ENCODE measurements at places on chromosomes 4 and X. TPM values are rescaled to one million over a fixed set of nuclear protein-coding genes. Genes with fewer than 3 reads are reported as not detected.

- DNase-seq, result no peak
- H3K27ac ChIP-seq, result no peak overlapping the region
- H3K4me3 ChIP-seq, result no peak overlapping the region
- H3K27me3 ChIP-seq, result no peaks in the 10 kb centered on the region
- peaks cover 13% of the 10 kb centered on the region for H3K4me1 ChIP-seq
Observed at GRCh38 chr4:147836807-147837206, 104.9 kb downstream of the ARHGAP10 start.

DNA sequence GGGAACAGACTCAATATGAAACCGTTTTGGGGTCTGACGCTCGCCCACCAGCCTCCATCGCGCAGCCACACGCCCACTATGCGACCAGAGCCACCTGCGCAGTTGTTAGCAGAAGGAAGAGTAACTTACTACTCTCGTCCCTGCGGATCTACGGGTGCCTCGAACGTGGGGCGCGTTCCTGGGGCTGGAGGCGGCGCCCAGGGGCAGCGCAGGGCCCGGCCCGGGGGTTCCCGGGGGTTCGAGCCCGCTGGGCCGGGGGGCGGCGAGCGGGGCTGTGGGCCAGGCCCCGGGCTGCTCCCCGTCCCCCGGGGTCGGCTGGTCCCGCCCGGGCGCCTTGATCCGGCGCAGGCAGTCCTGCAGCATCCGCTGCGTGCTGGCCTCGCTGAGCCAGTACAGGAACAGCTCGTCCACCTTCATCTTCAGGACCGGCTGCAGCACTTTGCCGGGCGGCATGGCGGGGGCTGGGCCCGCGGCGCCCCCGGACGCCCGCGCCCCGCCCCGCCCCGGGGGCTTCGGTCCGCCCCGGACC lies 404 bp downstream of the PPP2R3B start:
- no peaks in the 10 kb centered on the region for H3K36me3 ChIP-seq
- DNase-seq, result peak; percentile 21
- H3K4me3 ChIP-seq, result peak overlapping the region; percentile 67
- peaks cover 12% of the 10 kb centered on the region for H3K4me1 ChIP-seq
- no peak overlapping the region for H3K27ac ChIP-seq

DNA sequence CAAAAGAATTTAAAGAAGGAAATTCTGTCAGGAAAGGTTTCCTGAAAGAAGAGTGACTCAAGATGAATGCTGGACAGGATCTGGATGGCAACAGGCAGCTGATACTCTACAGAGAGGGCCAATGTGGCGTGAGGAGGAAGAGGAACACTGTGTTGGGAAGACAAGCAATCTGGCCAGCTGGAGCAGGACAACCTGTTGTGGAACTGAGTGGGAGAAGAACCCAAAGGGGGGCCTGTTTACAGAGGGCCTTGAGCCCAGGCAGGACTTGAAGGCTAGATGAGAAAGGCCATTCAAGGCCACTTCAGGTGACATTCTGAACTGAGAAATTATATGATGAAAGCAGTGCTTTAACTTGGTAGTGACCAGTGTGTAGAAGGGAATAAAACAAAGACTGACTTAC lies 8.5 kb downstream of the OTUD4 start:
- no peak overlapping the region for H3K4me3 ChIP-seq
- H3K27ac ChIP-seq, result no peak overlapping the region
- DNase-seq, result no peak
- H3K36me3 ChIP-seq, result peaks cover 42% of the 10 kb centered on the region

- H3K4me1 ChIP-seq, result no peaks in the 10 kb centered on the region
- no peak overlapping the region for H3K4me3 ChIP-seq
- H3K36me3 ChIP-seq, result no peaks in the 10 kb centered on the region
- H3K27me3 ChIP-seq, result no peaks in the 10 kb centered on the region
- no peak for DNase-seq
- H3K27ac ChIP-seq, result no peak overlapping the region
Observed at GRCh38 chr4:148716431-148717052, 274.3 kb upstream of the NR3C2 start.

GRCh38 chr4:5186271-5187064 lies 135.2 kb downstream of the STK32B start:
- H3K27ac ChIP-seq, result no peak overlapping the region
- H3K4me1 ChIP-seq, result no peaks in the 10 kb centered on the region
- no peak for DNase-seq
- no peaks in the 10 kb centered on the region for H3K36me3 ChIP-seq
- H3K27me3 ChIP-seq, result peaks cover 4% of the 10 kb centered on the region

DNA sequence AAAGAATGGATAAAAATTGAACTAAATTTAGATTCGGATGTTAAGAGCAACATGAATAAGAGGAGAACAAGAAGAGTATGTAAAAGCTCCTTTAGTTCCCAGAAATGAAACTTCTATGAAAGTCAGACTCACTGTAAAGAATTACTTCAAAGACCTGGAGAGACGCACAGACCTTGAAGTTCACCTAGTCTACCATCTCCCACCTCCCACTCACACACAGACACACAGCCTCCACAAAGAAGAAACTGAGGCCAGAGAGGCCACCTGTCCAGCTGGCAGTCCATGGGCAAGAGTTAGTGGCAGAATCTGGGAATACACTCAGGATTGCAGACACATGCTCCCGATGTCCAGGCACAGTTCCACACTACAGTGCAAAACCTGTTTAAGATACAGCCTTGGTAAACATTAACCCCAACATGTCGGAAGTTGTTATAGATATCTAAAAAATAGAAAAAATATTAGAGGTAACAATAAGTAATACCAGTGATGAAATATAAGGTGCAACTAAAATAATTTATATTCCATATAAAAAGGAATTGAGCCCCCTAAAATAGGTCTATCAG lies 288.8 kb downstream of the INPP4B start:
- peak overlapping the region; percentile 60 for H3K4me3 ChIP-seq
- peaks cover 4% of the 10 kb centered on the region for H3K36me3 ChIP-seq
- peaks cover 78% of the 10 kb centered on the region for H3K4me1 ChIP-seq
- H3K27me3 ChIP-seq, result no peaks in the 10 kb centered on the region
- DNase-seq, result no peak
- peak overlapping the region; percentile 91 for H3K27ac ChIP-seq

GRCh38 chr4:76326515-76326914 lies 20.0 kb downstream of the STBD1 start:
- DNase-seq, result no peak
- no peaks in the 10 kb centered on the region for H3K36me3 ChIP-seq
- peaks cover 1% of the 10 kb centered on the region for H3K27me3 ChIP-seq
- H3K4me3 ChIP-seq, result no peak overlapping the region

GRCh38 chr4:159204566-159204965 lies 101.7 kb downstream of the RAPGEF2 start:
- peaks cover 13% of the 10 kb centered on the region for H3K36me3 ChIP-seq
- DNase-seq, result no peak
- H3K27ac ChIP-seq, result no peak overlapping the region
- no peak overlapping the region for H3K4me3 ChIP-seq
- no peaks in the 10 kb centered on the region for H3K27me3 ChIP-seq

DNA sequence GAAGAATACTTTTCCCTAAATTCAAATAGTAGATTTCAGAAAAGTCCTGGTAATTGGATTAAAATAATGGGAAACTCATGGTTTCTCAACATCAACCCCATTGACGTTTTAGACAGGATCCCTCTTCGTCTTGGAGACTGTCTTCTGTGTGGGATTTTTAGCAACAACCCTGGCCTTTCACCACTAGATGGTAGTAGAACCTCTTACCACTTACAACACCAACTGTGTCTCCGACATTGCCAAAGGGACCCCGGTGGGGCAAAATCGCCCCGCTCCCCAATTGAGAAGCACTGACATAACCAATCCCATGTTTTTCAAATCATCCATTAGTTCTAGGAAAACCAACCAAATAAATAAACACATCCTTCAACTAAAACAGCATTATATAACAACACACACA lies 16.9 kb upstream of the ANOS1 start:
- H3K4me1 ChIP-seq, result no peaks in the 10 kb centered on the region
- H3K27ac ChIP-seq, result no peak overlapping the region
- DNase-seq, result peak; percentile 9
- no peaks in the 10 kb centered on the region for H3K36me3 ChIP-seq
- no peak overlapping the region for H3K4me3 ChIP-seq
- peaks cover 7% of the 10 kb centered on the region for H3K27me3 ChIP-seq

DNA sequence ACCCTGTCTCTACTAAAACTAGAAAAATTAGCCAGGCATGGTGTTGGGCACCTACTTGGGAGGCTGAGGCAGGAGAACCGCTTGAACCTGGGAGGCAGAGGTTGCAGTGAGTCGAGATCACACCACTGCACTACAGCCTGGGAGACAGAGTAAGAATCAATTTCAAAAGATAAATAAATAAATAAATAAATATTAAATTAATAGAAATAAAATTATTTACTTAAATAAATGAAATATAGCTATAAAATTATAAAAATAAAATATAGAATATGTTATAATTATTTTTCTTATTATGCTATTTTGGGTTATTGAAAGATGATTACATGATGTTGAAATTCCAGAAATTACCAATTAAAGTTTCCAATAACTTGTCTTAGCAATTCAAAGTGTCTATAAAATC lies 1029.8 kb upstream of the AGA start:
- H3K4me3 ChIP-seq, result no peak overlapping the region
- H3K27ac ChIP-seq, result no peak overlapping the region
- no peaks in the 10 kb centered on the region for H3K4me1 ChIP-seq
- H3K36me3 ChIP-seq, result no peaks in the 10 kb centered on the region

DNA sequence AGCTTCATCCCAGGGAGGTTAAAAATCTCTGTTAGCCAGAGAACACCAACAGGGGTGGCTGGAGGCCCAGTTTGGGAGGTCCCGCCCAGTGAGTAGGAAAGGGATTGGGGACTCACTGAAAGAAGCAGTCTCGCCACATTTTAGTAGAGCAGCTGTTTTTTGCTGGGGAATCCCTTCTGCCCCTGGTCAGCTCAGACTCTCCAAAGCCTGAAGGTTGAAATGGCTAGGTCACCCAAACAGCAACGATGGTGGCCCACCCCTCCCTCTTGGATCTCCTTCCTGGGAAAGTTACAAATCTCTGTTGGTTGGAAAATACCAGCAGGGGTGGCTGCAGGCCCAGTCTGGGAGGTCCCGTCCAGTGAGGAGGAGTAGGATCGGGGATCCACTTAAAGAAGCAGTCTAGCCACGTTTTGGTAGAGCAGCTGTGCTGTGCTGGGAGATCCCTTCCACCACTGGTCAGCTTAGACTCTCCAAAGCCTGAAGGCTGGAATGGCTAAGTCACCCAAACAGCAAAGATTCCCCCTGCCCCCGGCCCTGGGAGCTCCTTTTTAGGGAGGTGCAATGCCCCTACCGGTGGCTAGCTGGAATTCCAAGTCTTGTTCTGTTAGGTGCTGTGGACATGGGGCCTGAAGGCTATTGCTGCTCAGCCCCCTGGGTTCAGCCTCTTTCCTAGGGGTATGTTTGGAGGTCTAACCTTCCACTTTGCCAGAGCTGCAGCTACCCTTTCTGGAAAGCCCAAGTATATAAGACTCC lies 40.0 kb upstream of the TEX13A start:
- H3K4me3 ChIP-seq, result no peak overlapping the region
- no peak overlapping the region for H3K27ac ChIP-seq
- DNase-seq, result no peak
- no peaks in the 10 kb centered on the region for H3K36me3 ChIP-seq
- no peaks in the 10 kb centered on the region for H3K27me3 ChIP-seq

DNA sequence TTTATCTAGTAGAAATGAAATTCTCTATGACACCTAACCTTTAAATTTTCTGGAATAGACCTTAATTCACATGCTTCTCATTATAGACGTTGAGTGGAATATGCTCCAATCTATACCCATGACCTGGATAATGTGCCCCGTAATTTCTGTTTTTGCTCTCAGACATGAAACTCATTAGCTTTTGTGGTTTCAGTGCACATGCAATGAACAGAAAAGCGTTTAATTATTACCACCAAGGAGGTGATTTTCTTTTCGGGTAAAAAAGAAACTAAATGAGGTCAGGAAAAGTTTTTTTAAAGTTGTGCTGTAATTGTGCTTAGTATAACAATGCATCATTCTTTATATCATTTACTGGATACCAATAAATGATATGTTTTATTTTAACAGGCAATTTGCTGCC lies 1703.9 kb upstream of the TENM3 start:
- H3K4me1 ChIP-seq, result no peaks in the 10 kb centered on the region
- no peak for DNase-seq
- no peak overlapping the region for H3K4me3 ChIP-seq
- H3K27ac ChIP-seq, result no peak overlapping the region

GRCh38 chrX:12307961-12308360 lies 169.7 kb downstream of the FRMPD4 start:
- peaks cover under 1% of the 10 kb centered on the region for H3K27me3 ChIP-seq
- no peak for DNase-seq
- no peak overlapping the region for H3K27ac ChIP-seq

GRCh38 chrX:147680251-147680650 lies 231.5 kb upstream of the FMR1 start:
- no peak overlapping the region for H3K27ac ChIP-seq
- DNase-seq, result no peak
- no peaks in the 10 kb centered on the region for H3K36me3 ChIP-seq
- H3K27me3 ChIP-seq, result peaks cover 2% of the 10 kb centered on the region
- no peak overlapping the region for H3K4me3 ChIP-seq

- no peak overlapping the region for H3K27ac ChIP-seq
- H3K4me1 ChIP-seq, result no peaks in the 10 kb centered on the region
- peaks cover 37% of the 10 kb centered on the region for H3K36me3 ChIP-seq
- H3K27me3 ChIP-seq, result no peaks in the 10 kb centered on the region
Observed at GRCh38 chr4:53089936-53090729, 228.0 kb downstream of the RASL11B start.

DNA sequence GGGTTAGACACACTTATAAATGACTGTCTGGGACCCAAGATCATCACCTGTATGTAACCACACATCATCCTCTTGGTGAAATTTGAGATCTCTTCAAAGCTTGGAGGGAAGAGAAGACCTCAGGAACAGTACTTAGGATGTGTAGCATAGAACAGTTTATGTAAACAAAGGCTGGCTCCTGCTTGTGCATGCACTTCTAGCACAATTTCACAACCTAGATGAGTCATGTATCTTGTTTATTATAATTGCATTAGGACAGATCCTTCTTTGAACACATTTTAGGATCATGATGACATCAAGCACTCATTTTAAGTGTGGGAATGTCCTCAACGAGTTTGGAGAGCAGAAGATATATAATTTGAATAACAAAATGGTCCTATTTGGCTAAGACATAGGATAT lies 26.3 kb upstream of the ZMAT1 start:
- DNase-seq, result no peak
- H3K27me3 ChIP-seq, result no peaks in the 10 kb centered on the region
- H3K36me3 ChIP-seq, result no peaks in the 10 kb centered on the region
- no peaks in the 10 kb centered on the region for H3K4me1 ChIP-seq

DNA sequence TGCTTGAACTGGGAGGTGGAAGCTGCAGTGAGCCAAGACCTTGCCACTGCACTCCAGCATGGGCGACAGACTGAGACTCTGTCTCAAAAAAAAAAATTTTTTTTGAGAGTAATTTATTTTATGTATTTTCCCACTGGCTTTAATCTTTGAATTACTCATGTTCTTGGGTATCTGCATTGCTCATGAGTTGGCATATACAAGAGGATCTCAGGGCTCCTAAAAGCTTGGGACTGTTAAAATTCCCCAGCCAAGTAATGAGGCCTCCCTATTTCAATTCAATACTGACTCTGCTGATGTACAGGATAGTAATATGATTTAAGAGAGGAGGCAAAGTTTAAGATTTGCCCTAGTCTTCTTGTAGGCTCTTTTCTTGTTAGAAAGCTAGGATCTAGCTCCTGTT lies 6.2 kb downstream of the IL21 start:
- no peak overlapping the region for H3K27ac ChIP-seq
- peaks cover 49% of the 10 kb centered on the region for H3K4me1 ChIP-seq
- H3K27me3 ChIP-seq, result no peaks in the 10 kb centered on the region

GRCh38 chrX:38652934-38653442 lies 91.6 kb downstream of the TSPAN7 start:
- H3K4me1 ChIP-seq, result no peaks in the 10 kb centered on the region
- H3K36me3 ChIP-seq, result no peaks in the 10 kb centered on the region
- no peak for DNase-seq

The DCHS2 gene
- not detected for total RNA-seq

The ADH1C gene
- total RNA-seq, result not detected

The CBR4 gene
- total RNA-seq, result 22.9 TPM

The ETDB gene
- total RNA-seq, result not detected

The GPM6B gene
- not detected for total RNA-seq

Measured in activated naive CD4-positive, alpha-beta T cell treated with anti-CD3 and anti-CD28 coated beads for 36 hours (primary cell).